CD4-positive, alpha-beta T cell treated with Interleukin-6 at 100 ng/mL for 8 hours (primary cell): ENCODE measurements at places on chromosomes 4 and X.

DNA sequence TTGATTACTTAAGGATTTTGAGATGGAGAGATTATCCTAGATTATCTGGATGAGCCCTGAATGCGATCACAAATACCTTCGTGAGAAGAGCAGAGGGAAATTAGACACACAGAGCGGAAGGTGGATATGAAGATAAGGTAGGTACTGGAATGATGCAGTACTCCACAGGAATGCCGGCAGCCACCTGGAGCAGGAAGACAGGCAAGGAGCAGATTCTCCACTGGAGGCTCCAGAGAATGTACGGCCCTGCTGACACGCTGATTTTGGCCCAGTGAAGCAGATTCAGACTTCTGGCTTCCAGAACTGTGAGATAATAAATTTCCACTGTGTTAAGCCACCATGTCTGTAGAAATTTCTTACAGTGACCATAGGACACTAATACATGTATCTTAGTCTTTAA lies 79.4 kb upstream of the PITX2 start:
- DNase-seq: no peak

GRCh38 chr4:3480528-3481112 lies 17.5 kb downstream of the DOK7 start:
- peak; percentile 57 for DNase-seq

- DNase-seq: peak; percentile 34
Measured at GRCh38 chrX:107676559-107677378, 48.5 kb downstream of the PRPS1 start.

- DNase-seq: no peak
Measured at GRCh38 chr4:4647041-4647440, 105.2 kb upstream of the STX18 start.

DNA sequence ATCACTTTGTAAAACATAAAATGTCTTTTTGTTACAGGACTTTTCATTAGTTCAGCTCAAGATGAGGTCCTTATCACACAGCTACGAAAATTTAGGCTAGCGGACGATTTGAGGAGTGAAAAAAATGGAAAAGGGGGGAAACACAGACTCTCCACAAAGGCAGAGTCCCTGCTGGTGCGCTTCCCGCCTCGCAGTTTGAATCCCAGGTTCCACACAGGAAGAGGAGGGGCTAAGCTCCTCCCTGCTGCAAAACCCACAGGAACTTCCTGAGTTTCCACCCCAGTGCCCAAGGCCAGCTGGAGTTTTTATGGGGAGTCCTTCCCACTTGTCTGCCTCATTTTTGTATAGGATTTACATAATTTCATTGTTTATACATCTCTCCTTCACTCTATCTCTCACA lies 11.2 kb downstream of the ADAM29 start:
- no peak for DNase-seq

DNA sequence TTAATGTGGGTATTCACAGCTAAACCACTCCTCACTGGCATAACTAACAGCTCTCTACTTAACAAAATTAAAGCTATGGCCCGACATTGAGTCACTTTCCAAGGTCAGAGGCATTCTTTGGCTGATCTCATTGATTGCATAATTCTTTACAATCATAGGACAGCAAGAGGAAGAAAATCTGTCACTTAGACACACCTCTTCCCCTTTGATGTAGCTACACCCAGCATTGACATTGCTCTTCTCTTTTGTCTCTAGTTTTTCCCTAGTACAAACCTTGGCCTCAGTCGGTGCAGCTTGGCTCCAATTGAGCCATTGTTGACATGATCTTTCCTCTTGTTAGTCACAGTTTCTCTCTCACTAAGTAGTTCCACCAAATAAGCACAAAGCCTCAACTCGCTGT lies 313.3 kb upstream of the ACTRT1 start:
- no peak for DNase-seq
